NCI-H1105 (cell line): ENCODE measurements at places on chromosomes 5 and 9.

DNA sequence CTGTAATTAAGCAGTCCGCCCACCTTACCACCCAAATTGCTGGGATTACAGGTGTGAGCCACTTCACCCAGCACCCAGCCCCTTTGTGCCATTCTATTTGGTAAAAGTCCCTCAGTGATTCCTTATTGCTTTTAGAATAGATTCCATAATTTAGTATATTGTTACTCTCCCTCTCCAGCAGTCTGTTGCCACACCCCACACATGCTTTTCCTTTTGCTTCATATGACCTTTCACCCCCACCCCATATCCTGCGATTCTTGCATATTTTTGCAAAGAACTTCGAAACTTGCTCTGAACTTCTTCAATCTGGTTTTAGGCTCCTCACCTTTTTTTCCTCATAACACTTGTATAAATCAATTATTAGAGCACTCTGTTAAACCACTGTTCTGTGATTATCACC is 100.2 kb downstream of the MTREX start:
- DNase-seq: no peak

DNA sequence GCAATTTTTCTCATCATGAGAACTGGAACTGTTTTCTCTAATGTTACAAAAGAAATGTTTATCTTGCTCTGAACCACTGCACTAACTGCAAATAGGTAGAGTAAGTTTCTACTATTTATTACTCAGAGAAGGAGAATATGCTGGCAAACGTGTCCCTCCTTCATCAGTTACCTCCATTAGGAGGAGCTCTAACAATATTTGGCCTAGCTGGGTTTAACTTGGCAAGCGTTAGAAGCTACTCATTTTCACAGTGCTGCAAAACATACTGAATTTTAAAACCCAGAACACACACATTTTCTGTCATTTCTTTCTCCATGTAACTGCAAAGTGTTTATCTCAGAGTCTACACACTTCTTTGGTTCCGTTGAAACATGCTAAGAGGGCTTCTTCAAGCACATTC is 101.0 kb upstream of the GABRG2 start:
- DNase-seq: peak; percentile 15

DNA sequence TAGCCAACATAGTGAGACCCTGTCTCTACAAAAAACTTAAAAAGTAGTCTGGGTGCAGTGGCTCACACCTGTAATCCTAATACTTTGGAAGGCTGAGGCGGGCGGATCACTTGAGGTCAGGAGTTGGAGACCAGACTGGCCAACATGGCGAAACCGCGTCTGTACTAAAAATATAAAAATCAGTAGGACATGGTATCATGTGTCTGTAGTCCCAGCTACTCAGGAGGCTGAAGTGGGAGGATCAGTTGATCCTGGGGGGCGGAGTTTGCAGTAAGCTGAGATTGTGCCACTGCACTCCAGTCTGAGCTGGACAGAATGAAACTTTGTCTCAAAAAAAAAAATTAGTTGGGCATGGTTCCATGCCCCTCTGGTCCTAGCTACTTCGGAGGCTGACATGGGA is 57.9 kb upstream of the MIER3 start:
- DNase-seq: no peak

- peak; percentile 25 for DNase-seq
These were observed 476.6 kb upstream of the SGCD start for GRCh38 chr5:155850370-155850769.

DNA sequence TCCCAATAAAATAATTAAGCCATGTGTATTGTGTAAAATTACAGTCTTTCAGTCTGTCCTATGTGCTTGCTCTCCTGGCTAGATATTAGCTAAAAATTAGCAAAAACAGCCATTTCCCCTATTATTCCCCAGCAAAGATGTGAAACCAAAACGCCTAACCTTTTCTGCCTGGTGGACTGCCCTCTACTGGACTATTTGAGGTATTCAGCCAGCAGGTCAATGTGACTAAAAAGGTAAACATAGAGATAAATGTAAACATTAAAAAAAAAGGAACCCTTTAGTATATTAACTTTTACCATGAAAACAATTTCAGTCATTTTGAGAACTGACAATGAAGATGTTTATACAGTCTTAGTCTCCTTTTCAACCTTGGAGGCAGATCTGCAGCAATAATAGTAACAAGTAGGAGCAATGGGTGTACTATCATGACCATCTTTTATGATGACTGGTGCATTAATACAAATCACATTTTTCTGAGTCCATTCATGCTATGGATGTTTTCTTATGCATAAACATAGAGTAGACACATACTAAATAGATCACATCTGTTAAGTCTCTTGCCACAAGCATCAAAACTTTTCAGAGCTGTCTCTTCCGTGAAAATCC is 10.1 kb downstream of the ATG12 start:
- DNase-seq: no peak

DNA sequence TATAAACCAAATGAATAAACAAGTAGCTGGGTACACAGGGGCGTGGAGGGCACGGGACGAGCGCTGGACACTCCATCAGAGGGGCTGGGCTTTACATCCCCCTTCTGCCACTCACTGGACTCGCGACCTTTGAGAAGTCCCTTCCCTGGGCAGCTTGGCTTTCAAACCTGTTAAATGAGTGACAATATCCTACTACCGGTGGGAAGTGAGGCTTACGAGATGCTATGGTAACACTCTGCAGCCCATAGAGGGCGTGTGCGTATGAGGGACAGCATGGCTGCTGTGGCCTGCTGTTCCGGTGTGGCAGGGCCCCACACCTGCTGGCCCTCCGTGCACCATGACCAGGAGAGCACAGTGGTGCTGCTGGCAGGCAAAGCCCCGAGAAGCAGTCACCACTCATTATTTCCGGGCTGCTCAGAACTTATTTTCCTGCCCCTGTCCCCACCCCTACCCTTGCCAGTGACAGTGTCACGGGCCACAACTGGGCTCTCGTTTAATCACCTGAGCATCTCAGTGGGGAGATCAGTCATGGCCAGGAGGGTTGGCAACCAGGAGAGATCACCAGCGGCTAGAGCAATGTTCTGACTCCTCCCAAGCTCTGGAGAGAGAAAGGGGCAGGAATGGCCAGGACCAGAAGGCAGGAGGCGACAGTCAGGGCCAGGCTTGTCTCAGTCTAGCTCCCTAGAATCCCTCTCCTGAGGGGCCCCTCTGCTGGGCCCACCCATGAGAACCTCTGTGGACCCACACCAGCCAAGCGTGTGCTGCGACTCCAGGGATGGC is 10.5 kb downstream of the CLTB start:
- no peak for DNase-seq

- no peak for DNase-seq
These were observed 5.7 kb downstream of the EDIL3 start for GRCh38 chr5:84378961-84379360.

DNA sequence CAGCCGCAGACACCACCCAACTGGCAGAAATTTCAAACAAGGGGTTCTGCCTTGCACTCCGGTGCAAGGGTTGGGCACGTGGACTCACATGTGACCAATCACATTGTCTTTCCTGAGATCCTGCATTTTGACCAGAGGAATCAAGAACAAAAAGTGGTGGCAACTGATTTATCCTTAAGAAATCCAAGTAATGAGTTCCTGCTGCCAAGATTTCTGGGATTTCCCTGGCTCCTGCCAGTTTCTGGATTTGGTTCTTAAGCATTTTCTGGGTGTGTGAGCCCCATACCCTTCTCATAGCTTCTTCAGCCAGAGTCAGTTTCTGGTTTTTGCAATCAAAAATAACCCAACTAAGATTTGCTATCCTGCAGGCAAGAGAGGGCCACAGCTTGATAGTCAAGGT is 17.4 kb upstream of the KCNIP1 start:
- no peak for DNase-seq

GRCh38 chr5:178284093-178284675 is 51.6 kb upstream of the PHYKPL start:
- DNase-seq: no peak

- DNase-seq: no peak
These were observed 34.5 kb upstream of the ACOT12 start for GRCh38 chr5:81428446-81428845.

- no peak for DNase-seq
These were observed 67.7 kb upstream of the RAD23B start for GRCh38 chr9:107215381-107215780.

- DNase-seq: no peak
These were observed 387.1 kb upstream of the PAPPA start for GRCh38 chr9:115766370-115766955.

DNA sequence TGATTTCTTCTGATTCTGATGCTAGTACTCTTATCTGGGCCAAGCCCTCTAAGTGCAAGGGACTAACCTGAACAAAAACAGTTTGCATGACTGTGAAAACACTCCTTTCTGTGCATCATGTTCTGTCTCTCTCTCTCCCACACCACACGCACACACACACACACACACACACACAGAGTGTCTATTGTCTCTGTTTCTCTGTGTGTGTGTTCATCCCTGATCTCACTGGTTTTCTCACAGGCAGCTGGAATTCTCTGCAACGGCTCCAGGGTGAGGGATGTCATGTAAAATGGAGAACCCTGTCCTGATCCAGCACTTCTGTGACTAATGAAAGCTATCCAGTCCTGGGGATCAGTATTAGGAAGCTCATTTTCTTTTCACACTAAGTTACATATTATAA is 453.1 kb upstream of the RGMB start:
- no peak for DNase-seq

DNA sequence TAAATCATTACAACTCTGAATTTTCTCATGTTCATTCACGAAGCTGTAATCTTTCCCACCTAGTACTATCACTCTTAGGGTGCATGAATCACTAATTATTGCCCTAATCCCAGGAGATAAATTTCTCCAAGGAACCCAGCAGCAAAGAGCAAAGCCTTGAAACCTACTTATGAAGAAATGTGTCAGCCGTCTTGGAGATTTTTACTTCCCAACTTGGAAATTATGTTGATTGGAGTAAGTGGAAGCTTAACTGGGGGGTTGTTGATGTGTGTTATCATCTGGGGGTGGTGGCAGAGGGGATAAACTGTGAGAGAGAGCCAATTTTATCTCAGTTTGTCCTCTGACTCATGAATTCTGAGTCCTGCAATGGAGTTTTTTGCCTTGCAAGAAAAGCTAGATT is 440.5 kb upstream of the WWC1 start:
- no peak for DNase-seq

DNA sequence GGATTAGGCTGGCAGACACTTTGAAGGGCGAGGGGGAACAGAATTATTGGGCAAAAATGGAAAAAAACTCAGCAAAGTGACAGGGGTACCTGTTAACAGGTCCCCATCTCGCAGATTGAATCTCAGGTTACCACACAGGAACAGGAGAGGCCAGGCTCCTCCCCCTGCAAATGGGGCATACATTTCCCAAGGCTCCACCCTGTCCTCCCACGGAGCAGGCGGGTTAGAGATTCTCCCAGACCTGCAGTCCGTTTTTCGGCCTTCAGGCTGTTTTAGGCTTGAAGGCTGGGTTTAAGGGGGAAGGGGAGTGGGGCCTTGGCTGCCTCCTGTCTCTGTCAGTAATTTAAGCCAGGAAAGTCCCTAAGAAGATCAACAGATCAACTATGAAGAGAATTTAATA is 42.7 kb downstream of the LRRC70 start:
- DNase-seq: no peak

DNA sequence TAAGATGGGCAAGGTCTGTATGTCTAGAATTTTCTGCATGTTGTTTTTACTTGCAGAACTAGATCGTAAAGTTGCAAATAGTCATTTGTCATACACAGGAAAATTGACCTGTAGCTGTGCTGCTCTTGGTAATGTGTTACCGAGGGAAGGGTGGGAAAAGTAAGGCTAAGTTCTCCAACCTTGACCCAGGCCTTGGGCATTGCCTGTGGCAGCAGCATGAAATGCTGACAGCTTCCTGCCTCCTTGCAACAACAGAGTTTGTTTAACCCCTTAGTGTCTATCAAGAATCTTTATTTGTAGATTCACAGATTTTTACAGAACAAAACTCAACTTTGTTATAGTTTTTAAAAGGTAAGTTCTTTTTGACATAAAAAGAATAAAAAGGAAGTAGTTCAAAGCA is 48.3 kb downstream of the ERCC6L2 start:
- DNase-seq: no peak

DNA sequence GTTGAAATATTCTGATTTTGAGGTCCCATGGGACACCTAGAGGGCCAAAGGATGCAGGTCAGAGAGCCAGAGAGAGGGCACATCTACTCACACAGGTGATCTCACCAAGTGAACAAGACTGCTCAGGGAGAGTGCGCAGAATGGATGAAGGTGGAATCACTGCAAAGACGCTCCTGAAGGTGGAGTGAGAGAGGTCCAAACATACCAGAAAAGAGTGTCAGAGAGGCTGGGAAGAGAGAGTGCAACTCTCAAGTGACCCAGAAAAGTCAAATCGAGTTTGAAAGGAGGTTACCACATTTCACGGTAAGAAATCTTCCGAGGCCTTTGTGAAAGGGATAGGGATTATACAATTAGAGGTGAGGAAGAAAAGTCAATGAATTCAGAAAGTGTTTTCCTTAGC is 173.4 kb downstream of the EPB41L4A start:
- no peak for DNase-seq

DNA sequence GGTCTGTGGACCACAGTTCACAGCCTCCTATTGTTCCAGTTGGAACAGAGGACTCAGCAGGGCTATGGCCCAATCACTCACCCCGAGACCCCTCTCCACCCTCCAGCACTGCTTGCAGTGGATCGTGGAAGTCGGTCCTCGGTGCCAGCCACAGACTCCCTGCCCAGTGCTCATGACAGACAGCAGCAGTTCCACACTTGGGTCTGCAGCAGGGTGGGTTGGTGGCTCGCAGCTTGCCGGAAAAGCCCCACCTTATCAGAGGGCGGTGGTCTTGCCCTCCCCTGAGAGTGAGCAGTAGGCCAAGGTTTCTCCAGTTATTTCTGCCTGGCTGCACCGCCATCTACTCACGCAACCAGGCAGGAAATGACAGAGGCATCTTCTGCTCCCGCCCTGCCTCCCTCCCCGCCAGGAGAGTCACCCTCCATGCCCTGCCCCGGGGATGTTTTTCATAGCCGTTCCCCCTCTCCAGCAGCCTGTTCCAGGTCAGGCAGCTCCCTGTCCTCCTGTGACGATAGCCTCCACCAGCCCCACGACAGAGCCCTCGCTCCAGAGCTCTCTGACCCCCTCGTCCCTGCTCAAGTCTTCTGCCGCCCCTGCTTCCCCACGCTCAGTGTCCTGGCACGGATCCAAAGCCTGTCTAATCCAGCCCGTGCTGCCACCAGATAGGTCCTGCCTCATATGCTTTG is 34.5 kb downstream of the UNC5A start:
- DNase-seq: no peak

DNA sequence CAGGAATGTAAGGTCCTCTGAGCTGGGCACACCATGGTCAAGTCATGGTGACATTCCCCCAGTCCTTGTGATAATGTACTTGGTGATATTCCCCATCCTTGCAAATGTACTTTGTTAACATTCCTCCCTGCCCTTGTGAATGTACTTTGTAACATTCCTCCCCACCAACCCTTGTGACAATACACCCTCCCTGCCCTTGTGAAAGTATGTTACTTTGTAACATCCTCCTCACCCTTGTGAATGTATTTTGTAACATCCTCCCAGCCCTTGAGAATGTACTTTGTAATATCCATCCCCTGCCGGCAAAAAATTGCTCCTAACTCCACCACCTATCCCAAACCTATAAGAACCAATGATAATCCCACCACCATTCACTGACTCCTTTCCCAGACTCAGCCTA is 53.3 kb downstream of the RAPGEF6 start:
- no peak for DNase-seq
